ENCODE measurements at places on chromosomes 13 and 19.

- no peak for DNase-seq
Observed at GRCh38 chr13:79030513-79030912, 371.6 kb upstream of the OBI1 start.

GRCh38 chr19:29006057-29006735 lies 206.8 kb downstream of the UQCRFS1 start:
- no peak for DNase-seq

GRCh38 chr13:100600461-100600860 lies 11.9 kb upstream of the GGACT start:
- no peak for DNase-seq

DNA sequence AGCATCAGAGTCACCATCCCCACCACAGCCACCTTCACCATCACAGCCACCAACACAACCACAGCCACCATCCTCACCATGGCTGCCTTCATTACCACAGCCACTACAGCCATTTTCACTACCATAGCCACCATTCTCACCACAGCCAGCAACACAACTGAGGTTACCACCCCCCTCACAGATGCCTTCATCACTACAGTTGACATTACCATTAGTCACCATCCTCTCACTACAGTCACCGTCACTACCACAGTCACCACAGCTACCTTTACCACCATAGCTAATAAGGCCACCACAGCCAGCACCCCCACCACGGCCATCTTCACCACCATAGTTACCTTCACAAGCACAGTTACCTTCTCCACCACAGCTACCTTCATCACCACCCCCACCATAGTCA lies 269.6 kb downstream of the DNAJC15 start:
- DNase-seq, result no peak

GRCh38 chr19:41299755-41300089 lies 10.2 kb upstream of the CCDC97 start:
- no peak for DNase-seq

DNA sequence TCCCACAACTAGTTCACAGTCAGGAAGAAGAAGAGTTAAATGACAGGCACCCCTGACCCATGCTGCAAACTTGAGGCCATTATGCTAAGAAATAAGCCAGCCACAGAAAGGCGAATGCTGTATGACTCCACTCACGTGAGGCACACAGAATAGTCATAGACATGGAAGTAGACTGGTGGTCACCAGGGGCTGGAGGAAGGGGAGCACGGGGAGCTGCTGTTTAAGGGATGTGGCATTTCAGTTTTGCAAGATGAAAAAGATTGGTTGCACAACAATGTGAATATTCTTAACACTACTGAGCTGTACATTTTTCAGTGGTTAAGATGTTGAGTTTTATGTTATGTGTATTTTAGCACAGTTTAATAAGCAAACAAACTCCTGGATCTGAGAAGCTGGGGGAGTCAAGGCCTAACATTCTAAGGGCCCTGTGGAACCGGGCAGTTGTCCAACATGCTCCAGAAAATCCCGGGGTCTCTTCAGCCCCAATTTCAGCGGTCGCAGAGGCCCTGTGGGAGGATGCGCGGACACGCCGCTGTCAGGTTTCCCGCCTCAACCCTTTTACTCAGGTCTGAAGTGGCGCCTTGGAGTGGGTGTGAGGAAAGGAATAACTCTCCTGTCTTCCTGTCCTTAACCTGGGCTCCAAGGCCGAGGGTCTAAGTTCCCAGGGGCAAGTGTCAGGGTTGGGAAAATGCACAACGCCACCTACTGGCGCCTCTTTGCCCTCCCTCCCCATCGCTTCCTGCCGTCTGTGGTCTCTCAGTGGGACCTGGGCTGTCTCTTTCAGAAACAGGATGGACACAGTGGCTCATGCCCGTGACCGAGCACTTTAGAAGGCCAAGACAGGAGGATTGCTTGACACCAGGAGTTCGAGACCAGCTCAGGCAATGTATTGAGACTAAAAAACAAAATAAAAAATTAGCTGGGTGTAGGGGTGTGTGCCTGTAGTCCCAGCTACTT lies 4.4 kb upstream of the TMEM272 start:
- no peak for DNase-seq

DNA sequence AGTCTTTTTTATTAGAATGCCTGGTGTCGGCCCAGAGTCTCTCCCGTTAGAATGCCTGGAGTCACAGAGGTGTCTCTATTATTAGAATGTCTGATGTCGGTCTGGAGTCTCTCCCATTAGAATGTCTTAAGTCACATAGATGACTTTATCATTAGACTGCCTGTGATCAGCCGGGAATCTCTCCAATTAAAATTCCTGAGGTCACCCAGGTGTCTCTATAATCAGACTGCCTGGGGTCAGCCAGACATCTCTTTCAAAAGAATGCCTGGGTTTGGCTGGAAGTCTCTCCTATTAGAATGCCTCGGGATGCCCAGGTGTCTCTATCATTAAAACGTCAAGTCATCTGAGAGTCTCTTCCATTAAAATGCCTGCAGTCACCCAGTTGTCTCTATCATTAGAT lies 1493.9 kb downstream of the UQCRFS1 start:
- no peak for DNase-seq

- no peak for DNase-seq
Observed at GRCh38 chr13:45932676-45933075, 81.1 kb upstream of the SIAH3 start.

DNA sequence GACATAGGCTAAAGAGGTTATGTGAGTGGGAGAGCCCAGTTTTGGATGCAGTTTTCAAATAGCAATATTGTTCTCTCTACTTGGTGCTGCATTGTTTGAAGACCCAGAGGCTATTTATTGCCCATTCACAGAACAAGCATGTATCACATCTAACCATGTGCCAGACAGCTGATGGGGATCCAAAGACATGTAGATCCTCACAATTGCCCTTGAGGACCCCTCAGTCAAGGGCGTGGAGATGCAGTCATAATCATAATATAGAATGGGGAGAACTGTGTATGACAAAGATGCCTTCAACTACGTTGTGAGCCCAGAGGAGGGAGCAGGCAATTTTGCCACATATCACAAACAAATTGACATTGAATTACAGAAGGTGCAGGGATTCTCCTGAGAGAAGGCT lies 70.5 kb downstream of the NHLRC3 start:
- no peak for DNase-seq
